ENCODE measurements at places on chromosomes 4 and X.
A peak's percentile ranks its signal among the peaks of the same experiment; 100 is the strongest.

DNA sequence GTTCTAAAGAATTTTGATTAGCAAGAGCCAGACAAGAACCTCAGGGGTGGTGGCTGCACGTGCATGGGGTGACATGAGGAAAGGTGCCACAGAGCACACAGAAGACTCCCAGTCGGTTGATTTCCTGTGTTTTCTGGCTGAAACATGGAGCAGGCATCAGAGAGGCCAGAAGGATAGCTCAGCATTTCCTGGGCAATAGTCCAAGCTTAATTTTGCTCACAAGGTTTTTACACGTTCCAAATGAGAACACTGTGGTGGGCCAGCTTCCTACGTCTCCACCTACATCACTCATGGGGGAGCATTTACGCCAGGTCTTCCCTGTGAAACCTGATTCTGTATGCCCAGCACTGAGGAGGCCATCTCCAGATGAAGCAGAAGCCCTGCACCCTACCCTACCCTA, 212.5 kb upstream of the CLNK start:
- no peak overlapping the region for H3K4me3 ChIP-seq
- no peaks in the 10 kb centered on the region for H3K36me3 ChIP-seq
- no peaks in the 10 kb centered on the region for H3K27me3 ChIP-seq
- no peak for DNase-seq

DNA sequence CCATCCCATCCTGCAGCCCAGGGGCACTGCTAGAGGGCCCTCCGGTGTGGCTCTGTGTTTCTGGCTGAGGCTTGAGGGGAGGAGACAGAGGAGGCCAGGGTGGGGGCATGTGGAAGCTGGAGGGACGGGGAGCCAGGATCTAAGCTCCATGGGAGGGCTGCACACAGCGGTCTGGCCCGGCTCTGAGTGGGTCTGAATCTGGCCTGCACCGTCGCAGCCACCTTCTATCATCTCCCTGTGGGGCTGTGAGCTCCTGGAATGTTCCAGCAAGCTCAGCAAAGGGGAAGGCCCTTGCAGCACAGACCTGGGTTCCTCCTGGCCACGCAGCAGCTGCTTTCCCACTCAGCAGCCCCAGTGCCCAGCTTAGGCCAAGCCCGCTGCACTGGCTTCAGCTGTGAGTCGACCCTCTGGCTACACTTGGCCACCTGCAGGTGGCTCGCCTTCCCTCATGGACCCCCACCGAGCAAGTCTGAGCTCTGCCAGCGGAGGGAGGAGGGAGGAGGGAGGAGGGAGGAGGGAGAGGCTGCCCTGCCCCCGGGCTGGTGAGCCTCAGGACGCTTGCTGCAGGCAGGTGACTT, 5.3 kb downstream of the NKX1-1 start:
- H3K4me3 ChIP-seq, result no peak overlapping the region
- no peaks in the 10 kb centered on the region for H3K36me3 ChIP-seq
- peaks cover 32% of the 10 kb centered on the region for H3K4me1 ChIP-seq
- no peak for DNase-seq
- H3K27me3 ChIP-seq, result peaks cover 30% of the 10 kb centered on the region
- H3K27ac ChIP-seq, result no peak overlapping the region

GRCh38 chrX:73876911-73877310, 313.9 kb downstream of the CHIC1 start:
- DNase-seq, result no peak
- H3K4me3 ChIP-seq, result no peak overlapping the region
- H3K4me1 ChIP-seq, result no peaks in the 10 kb centered on the region
- H3K36me3 ChIP-seq, result no peaks in the 10 kb centered on the region
- no peak overlapping the region for H3K27ac ChIP-seq

DNA sequence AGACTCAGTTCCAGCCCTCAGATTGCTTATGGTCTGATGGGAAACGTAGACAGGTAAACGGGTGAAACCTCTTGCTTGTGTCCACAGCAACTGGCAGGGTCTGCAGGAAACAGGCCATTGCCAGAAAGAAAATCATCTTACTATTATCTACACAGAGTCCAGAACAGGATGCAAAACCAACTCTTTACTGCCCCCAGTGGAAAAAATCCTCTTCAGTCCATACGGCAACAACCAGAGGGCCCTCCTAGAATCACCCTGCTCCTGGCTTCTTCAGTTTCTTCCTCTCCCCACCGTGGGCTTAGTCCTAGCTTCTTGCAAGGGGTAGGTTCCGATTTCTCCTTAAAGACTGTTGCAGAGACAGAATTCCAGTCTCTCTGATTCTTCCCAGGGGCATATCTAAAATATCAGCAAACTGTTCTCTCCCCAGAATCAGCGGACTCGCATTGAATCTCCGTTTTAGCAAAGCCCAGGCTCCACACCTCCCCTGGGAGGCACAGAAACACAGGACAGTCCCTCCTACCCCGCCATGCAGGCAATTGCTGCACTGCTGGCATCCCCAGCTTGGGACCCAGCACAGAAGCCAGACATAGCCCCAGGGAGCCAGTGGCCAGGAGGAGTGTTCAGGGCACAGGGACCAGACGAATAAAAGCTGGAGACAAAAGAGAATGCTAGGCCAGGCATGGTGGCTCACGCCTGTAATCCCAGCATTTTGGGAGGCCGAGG, 41.0 kb upstream of the SH3RF1 start:
- H3K36me3 ChIP-seq, result no peaks in the 10 kb centered on the region
- H3K4me1 ChIP-seq, result peaks cover 11% of the 10 kb centered on the region
- H3K4me3 ChIP-seq, result no peak overlapping the region
- no peak for DNase-seq

- peaks cover 41% of the 10 kb centered on the region for H3K4me1 ChIP-seq
- H3K27me3 ChIP-seq, result no peaks in the 10 kb centered on the region
- H3K27ac ChIP-seq, result peak overlapping the region; percentile 74
These were observed 22.1 kb downstream of the TMEM131L start for GRCh38 chr4:153488006-153488891.

DNA sequence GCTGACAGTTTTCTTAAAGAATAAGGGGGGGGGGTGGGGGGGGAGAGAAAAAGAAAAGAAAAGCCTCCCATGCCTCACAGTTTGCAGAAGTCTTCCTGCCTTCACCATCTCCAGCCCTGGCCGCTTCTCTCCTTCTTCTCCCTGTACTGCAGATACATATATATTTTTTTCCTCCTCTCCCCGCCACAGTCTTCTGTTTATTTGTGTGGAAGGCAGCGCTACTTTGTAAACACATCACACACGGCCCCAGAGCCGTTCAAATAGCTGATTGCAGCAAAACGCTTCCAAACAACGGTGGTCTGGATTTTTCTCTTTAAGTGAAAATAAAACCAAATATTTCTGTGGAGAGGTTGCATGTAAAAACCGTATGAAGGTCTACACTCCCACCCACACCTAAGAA, 732 bp downstream of the NLGN4X start:
- no peak overlapping the region for H3K27ac ChIP-seq
- H3K4me3 ChIP-seq, result no peak overlapping the region
- H3K27me3 ChIP-seq, result no peaks in the 10 kb centered on the region
- DNase-seq, result no peak

GRCh38 chr4:27412613-27413012, 552.0 kb downstream of the STIM2 start:
- no peak overlapping the region for H3K27ac ChIP-seq
- H3K4me1 ChIP-seq, result no peaks in the 10 kb centered on the region
- no peak for DNase-seq
- no peak overlapping the region for H3K4me3 ChIP-seq
- H3K36me3 ChIP-seq, result no peaks in the 10 kb centered on the region
- no peaks in the 10 kb centered on the region for H3K27me3 ChIP-seq

GRCh38 chr4:138576684-138577083, 334.5 kb upstream of the SLC7A11 start:
- no peaks in the 10 kb centered on the region for H3K27me3 ChIP-seq
- H3K27ac ChIP-seq, result no peak overlapping the region
- H3K4me1 ChIP-seq, result no peaks in the 10 kb centered on the region
- no peaks in the 10 kb centered on the region for H3K36me3 ChIP-seq
- no peak for DNase-seq
- no peak overlapping the region for H3K4me3 ChIP-seq

- H3K4me3 ChIP-seq, result peak overlapping the region; percentile 9
- H3K4me1 ChIP-seq, result no peaks in the 10 kb centered on the region
- no peaks in the 10 kb centered on the region for H3K27me3 ChIP-seq
- no peak overlapping the region for H3K27ac ChIP-seq
These were observed 23.8 kb downstream of the VSIG4 start for GRCh38 chrX:66015900-66016689.

GRCh38 chrX:24242649-24243175, 71.2 kb downstream of the SUPT20HL2 start:
- no peak overlapping the region for H3K4me3 ChIP-seq
- H3K36me3 ChIP-seq, result no peaks in the 10 kb centered on the region
- H3K4me1 ChIP-seq, result peaks cover 16% of the 10 kb centered on the region
- peak; percentile 91 for DNase-seq
- H3K27me3 ChIP-seq, result no peaks in the 10 kb centered on the region

DNA sequence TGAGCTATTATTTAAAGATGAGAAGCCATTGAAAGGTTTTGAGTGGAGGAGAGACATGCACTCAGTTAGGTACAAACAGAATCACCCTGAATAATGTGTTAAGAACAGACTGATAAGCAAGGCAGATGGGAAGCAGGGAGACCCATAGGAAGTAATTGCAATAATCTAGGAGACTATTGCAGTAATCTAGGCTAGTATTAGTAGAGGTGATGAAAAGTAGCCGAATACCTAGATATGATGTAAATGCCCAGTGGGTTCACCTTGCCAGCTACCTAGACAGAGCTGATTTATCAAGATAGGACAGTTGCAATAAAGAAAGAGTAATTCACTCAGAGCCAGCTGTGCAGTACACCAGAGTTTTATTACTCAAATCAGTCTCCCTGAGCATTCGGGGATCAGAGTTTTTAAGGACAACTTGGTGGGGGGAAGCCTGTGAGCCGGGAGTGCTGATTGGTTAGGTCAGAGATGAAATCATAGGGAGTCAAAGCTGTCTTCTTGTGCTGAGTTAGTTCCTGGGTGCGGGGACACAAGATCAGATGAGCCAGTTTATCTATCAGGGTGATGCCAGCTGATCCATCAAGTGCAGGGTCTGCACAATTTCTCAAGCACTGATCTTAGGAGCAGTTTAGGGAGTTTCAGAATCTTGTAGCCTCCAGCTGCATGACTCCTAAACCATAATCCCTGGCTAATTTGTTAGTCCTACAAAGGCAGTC, 427.5 kb downstream of the RPA4 start:
- H3K27ac ChIP-seq, result no peak overlapping the region
- H3K4me1 ChIP-seq, result no peaks in the 10 kb centered on the region
- no peaks in the 10 kb centered on the region for H3K36me3 ChIP-seq
- H3K4me3 ChIP-seq, result no peak overlapping the region
- DNase-seq, result no peak

GRCh38 chrX:40996886-40997530, 88.2 kb upstream of the USP9X start:
- no peaks in the 10 kb centered on the region for H3K4me1 ChIP-seq
- no peak overlapping the region for H3K4me3 ChIP-seq
- DNase-seq, result no peak
- no peaks in the 10 kb centered on the region for H3K27me3 ChIP-seq

GRCh38 chr4:5804656-5805055, 88.2 kb downstream of the CRMP1 start:
- no peaks in the 10 kb centered on the region for H3K4me1 ChIP-seq
- no peak for DNase-seq
- no peaks in the 10 kb centered on the region for H3K36me3 ChIP-seq
- H3K4me3 ChIP-seq, result no peak overlapping the region
- H3K27ac ChIP-seq, result no peak overlapping the region

- no peak for DNase-seq
- H3K27me3 ChIP-seq, result no peaks in the 10 kb centered on the region
- H3K4me1 ChIP-seq, result no peaks in the 10 kb centered on the region
- no peak overlapping the region for H3K27ac ChIP-seq
These were observed 288.6 kb upstream of the NR3C2 start for GRCh38 chr4:148730766-148731165.

DNA sequence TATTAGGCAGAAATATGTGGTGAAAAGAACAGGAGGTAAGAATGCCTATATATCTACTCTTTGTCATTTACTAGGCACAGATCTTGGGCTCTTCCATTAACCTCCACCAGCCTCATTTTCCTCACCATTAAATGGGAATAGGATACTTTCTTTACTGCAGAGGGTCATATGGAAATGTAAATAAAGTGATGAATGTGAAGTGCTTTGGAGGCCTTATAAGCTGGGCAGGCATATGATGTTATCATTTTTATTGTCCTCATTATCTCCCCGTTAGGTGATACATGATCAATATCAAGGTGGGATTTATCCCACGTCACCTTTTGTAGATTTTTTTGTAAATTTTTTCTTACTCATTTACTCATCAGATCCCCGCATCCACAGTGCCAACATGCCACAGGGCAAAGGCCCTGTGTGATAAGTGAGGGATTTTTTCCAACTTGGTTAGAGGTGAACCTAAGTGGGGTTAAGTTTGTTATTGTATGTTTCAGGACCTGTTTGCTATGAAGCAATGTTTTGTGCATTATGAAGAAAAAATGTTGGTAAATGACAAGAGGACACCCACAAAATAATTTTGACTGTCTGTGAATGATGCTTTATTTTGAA, 107.8 kb downstream of the SLC4A4 start:
- H3K27me3 ChIP-seq, result no peaks in the 10 kb centered on the region

DNA sequence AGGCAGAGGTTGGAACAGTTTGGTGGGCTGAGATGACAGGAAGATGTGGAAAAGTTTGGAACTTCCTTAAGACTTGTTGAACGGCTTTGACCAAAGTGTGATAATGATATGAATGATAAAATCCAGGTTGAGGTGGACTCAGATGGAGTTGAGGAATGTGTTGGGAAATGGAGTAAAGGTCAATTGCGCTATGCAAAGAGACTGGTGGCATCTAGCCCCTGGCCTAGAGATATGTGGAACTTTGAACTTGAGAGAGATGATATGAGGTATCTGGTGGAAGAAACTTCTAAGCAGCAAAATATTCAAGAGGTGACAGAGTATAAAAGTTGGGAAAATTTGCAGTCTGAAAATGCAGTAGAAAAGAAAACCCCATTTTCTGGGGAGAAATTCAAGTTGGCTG, 21.4 kb upstream of the UGT2B17 start:
- H3K27ac ChIP-seq, result no peak overlapping the region
- no peaks in the 10 kb centered on the region for H3K4me1 ChIP-seq
- no peaks in the 10 kb centered on the region for H3K27me3 ChIP-seq
- H3K36me3 ChIP-seq, result no peaks in the 10 kb centered on the region
- no peak overlapping the region for H3K4me3 ChIP-seq
- no peak for DNase-seq

- DNase-seq, result no peak
- peak overlapping the region; percentile 93 for H3K27ac ChIP-seq
- H3K4me3 ChIP-seq, result peak overlapping the region; percentile 92
- H3K36me3 ChIP-seq, result no peaks in the 10 kb centered on the region
- H3K27me3 ChIP-seq, result no peaks in the 10 kb centered on the region
- H3K4me1 ChIP-seq, result peaks cover 44% of the 10 kb centered on the region
These were observed 337 bp downstream of the STIM2 start for GRCh38 chr4:26860922-26861433.

GRCh38 chr4:26372525-26373172, 51.8 kb downstream of the RBPJ start:
- DNase-seq, result no peak
- no peaks in the 10 kb centered on the region for H3K27me3 ChIP-seq
- H3K4me3 ChIP-seq, result no peak overlapping the region

GRCh38 chr4:77104791-77105540, 29.2 kb upstream of the CCNI start:
- H3K36me3 ChIP-seq, result no peaks in the 10 kb centered on the region
- DNase-seq, result no peak
- peak overlapping the region; percentile 29 for H3K27ac ChIP-seq
- H3K4me3 ChIP-seq, result no peak overlapping the region
- H3K27me3 ChIP-seq, result no peaks in the 10 kb centered on the region

Data from vagina (tissue), 2 donors.